SHP77 (cell line): ENCODE measurements at places on chromosomes 16 and 17.

DNA sequence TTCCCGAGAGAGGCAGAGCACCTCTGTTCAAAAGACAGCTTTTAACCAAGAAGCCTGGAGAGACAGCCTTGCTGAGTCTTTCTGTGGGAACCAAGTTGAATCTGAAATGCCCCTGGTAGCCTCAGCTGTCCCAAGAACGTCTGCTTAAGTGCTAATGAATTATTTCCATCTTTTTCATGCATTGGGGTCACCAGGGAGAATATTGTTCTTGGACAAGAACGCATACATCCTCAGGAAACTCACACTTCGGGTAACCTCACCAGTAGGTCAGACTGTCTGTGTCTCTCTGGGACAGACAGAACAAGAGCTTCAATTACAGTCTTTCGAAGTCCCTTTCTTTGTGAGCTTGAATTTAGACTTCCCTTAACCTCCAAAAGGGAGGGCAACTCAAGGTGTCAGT is 134.6 kb upstream of the ADAMTS18 start:
- no peak for DNase-seq

DNA sequence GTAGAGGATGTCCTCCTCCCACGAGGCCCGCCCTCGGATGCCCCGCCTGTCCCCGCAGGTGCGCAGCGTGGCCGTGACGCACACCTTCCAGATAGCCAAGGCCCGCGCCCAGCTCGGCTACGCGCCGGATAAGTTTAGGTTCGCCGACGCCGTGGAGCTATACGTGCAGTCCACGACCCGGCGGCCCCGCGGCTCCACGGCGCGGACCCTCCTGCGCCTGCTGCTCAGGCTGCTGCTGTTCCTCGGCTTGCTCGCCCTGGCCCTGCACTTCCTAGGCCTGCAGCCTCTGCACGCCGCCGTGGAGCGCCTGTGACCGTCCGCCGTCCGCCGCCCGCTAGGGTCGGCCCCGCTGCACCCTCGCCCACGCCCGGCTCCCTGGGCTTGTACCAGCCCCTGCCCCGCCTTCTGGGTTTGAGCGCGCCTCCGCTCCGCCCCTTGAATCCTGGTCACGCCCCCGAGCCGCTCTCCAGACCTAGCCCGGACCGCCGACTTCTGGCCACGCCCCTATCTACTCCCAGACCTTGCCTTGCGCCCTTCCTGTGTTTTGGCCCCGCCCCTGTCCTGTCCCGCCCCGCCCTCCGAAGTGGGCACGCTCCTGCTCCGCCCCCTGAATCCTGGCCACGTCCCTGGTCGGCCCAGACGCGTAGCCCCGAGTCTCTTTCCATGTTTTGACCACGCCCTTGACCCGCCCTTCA is 15.8 kb upstream of the EEF2K start:
- DNase-seq = peak; percentile 99

DNA sequence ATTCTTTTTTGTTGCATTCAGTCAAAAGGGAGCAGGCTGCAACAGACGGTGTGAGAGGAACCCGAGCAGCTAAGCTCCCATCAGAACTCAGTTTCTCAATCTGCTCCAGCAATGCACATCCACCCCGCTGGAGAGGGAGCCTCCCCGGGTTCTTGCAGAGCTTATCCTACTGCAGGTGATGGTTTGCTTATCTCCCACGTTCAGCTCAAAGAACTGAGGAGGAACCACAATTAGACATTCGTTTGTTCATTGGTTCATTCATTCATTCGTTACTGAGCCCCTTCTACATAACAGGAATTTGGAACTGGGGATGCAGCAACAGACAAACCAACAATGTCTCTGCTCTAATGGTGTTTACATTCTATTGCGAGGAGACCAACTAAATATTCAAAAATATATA is 22.2 kb upstream of the ALOX15 start:
- DNase-seq = no peak

DNA sequence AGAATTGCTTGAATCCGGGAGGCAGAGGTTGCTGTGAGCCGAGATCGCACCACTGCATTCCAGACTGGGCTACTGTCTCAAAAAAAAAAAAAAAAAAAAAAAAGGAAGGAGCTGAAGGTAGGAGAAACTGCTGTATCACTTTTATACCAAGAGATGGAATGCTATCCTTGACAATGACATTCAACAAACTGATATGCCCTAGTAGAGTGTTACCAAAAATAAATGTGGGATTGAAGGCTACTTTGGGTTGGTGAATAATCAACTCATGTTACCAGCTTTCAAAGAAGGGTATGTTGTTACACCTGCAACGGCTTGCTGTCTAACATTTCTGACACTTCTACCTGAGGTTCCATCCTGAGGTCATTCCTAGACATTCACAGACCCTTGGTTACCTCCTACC is 84.9 kb downstream of the TEX14 start:
- no peak for DNase-seq

DNA sequence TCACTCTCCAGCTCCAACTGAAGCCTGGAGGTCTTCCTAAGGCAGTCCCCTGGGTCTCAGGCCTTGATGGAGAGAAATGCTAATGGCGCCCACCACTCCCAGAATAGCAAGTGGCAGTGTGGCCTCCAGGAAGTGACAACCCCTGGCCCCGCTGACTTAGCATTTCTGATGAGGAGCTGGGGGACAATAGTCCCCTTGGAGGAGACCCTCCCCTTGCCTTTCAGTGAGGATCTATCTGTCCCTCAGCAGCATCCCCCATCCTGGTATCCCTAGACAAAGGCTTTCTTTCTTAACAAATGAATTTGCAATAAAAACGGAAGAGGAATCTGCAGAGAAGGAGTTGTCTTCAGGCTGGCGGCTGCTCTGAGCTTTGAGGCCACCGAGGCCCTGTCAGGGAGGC is 68.8 kb downstream of the LITAF start:
- DNase-seq = no peak

GRCh38 chr16:62100651-62101050 is 64.4 kb upstream of the CDH8 start:
- DNase-seq = no peak

DNA sequence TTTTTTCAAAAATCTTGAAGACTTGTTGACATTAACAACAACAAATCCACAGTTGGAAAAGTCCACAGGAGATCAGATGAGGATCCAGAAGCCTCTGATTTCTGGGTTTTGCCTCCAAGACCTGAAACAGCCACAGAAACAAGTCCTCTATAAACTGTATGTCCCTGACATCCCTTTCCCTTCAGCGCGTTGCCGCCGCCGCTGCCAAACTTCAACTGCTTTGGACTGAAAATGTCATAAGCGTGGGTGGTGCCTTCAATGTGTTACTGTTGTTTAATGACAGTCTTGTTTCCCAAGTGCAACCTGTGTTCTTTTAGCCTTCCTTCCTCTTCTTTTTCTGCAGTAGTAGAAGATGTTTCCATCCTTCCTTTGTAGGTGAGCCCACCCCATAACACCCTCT is 334.9 kb downstream of the SHISA9 start:
- no peak for DNase-seq

- DNase-seq = no peak
These were observed 337.9 kb upstream of the DYNLRB2 start for GRCh38 chr16:80202831-80203413.

GRCh38 chr17:75340631-75341030 is 51.4 kb upstream of the SLC25A19 start:
- no peak for DNase-seq

- no peak for DNase-seq
These were observed 4.6 kb upstream of the NPRL3 start for GRCh38 chr16:143047-143446.

- no peak for DNase-seq
These were observed 140.0 kb downstream of the IRF8 start for GRCh38 chr16:86038926-86039310.

- DNase-seq = peak; percentile 46
These were observed 28.3 kb downstream of the LYRM1 start for GRCh38 chr16:20928774-20929411.

DNA sequence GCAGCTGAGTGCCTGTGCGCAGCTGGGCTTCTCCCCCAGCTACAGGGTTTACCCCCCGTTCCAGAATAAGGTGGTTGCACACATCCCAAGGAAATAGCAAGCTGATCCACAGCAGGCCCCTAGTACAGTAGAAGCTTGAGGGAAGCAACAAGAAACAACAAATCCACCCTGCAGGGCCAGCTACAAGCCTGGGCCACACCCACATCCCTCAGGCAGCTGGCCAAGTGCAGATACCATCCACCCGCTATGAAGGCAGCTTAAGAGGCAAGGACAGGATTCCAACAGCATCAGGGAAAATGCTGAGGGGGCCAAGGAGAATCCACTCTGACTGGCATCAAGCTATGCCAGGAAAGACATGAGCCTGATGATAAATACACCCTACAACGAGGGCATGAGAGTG is 66.9 kb upstream of the RCVRN start:
- no peak for DNase-seq

GRCh38 chr17:2776589-2777241 is 19.5 kb upstream of the RAP1GAP2 start:
- DNase-seq = peak; percentile 63

GRCh38 chr16:15752717-15753488 is 102.9 kb downstream of the NDE1 start:
- no peak for DNase-seq

GRCh38 chr16:48350736-48351135 is 34.5 kb downstream of the SIAH1 start:
- DNase-seq = no peak

GRCh38 chr17:17836250-17836817 is 452 bp downstream of the SREBF1 start:
- peak; percentile 99 for DNase-seq

DNA sequence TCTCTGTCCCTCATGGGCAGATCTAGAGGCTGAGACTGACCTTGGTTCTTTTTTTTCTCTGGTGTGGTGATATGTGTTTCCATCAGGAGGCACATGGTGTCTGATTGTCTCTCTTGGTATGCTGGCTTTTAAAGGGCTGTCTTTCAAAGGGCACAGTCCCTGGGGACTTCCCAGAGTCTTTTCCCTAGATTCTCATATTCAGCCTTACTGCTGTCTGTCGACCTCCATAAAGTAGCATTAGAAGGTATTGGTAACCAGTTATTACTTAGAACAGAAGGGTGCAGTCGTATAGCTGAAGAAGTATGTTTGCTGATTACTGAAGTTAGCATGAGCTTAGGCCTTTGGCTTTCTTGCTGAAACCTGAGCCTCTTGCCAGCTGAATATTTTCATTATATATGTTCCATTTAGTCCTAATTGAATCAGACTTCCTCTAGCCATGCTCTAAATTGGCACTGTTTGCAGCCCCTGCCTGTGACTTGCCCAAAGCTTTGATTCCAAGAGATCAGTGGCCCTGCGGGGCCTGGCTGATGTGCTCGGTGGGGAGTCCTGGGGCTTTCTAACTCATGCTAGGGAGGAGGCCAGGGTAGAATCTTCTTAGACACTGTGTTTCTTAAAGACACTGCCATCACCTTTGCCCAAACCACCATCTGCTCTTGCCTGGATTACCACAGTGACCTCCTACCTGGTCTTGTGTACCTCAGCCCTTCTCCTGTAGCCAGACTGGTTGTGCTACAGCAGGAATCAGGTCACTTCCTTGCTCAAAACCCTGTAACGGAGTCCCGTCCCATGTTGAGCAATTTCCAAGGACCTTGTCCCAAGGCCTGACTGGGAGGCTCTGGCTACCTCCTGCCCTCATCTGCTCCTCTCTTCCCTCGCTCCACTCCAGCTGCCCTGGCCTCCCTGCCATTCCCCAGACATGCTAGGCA is 71.5 kb downstream of the WWP2 start:
- no peak for DNase-seq

- DNase-seq = no peak
These were observed 11.2 kb downstream of the CYB5D2 start for GRCh38 chr17:4154201-4154600.

- DNase-seq = no peak
These were observed 139.6 kb downstream of the XYLT1 start for GRCh38 chr16:17331071-17331607.

GRCh38 chr17:67555855-67556254 is 161.9 kb upstream of the NOL11 start:
- no peak for DNase-seq

DNA sequence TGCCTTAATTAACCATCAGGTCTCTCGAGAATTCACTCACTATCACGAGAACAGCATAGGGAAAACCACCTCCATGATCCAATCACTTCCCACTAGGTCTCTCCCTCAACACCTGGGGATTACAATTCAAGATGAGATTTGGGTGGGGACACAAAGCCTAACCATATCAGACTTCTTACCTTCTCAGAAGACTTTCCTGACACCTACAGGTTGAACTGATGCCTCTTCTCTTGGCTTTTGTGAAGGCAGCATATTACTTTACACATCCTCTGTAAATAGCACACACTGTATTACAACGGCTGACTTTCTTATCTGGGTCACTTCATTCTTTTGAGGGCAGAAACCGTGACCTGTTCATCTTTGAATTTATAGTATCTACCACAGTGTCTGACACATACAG is 23.6 kb downstream of the BMERB1 start:
- DNase-seq = no peak

GRCh38 chr17:10870336-10871050 is 32.6 kb upstream of the PIRT start:
- DNase-seq = no peak

DNA sequence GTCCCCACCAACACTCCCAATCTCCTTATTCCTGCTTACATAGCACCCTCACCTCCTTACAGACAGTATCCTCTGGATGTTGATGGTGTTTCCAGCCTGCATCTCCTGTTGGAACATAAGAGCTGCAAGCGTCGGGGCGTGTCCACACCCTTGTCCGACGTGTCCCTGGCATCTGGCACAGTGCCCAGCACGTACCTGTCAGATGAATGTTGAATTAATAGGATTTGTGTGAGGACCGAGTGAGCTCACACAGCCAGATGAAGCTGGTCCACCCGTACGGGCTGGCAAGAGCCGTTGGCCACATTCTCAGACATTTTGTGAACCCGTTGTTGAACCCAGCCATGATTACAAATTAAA is 12.2 kb upstream of the CBX4 start:
- peak; percentile 94 for DNase-seq

DNA sequence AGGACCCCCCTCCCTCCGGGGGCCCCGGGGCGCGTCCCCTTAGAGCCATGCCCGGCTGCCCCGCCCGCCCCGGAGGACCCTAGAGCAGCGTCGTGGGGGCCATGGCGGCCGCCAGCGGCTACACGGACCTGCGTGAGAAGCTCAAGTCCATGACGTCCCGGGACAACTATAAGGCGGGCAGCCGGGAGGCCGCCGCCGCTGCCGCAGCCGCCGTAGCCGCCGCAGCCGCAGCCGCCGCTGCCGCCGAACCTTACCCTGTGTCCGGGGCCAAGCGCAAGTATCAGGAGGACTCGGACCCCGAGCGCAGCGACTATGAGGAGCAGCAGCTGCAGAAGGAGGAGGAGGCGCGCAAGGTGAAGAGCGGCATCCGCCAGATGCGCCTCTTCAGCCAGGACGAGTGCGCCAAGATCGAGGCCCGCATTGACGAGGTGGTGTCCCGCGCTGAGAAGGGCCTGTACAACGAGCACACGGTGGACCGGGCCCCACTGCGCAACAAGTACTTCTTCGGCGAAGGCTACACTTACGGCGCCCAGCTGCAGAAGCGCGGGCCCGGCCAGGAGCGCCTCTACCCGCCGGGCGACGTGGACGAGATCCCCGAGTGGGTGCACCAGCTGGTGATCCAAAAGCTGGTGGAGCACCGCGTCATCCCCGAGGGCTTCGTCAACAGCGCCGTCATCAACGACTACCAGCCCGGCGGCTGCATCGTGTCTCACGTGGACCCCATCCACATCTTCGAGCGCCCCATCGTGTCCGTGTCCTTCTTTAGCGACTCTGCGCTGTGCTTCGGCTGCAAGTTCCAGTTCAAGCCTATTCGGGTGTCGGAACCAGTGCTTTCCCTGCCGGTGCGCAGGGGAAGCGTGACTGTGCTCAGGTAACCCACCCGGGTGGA is 759 bp downstream of the ALKBH5 start:
- DNase-seq = peak; percentile 57
